Liver (tissue), 10 donors: ENCODE measurements at places on chromosomes 4 and X. TPM values are rescaled to one million over a fixed set of nuclear protein-coding genes. Genes with fewer than 3 reads are reported as not detected.

IQSEC2 gene
- 1.0 TPM for total RNA-seq

DNA sequence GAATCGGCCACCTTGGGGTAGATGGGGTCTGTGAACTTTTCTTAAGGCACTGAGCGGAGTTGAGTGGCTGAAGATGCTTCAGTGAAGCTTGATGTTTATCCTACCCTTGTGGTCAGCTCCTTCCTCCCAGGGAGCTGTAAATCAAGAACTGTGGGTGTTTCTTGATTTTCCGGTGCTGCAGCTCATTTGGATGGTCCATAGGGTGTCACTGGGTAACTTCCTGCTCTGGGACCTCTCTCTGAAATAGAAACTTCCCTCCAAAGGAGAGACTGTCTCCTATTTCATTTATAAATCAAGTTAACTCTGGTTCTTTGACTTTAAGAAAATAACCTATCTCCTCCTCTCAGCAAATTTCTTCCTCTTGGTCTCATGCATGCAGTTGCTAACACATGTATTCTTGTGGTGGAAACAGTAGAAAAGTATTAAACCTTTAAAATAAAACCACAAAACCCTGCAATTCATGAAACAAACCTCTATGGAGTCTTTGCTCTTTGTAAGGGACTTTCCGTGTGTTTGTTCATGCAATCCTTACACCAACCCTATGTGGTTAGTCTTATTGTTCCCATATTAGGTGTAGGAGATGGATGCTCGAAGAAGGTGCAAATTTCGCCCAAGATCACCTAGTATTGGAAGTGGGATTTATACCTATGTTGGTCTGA lies 110.3 kb downstream of the SHROOM3 start:
- no peak for DNase-seq

- no peak for DNase-seq
Measured at GRCh38 chr4:83961575-83961974, 425.7 kb downstream of the GPAT3 start.

STIM2 gene
- 5.4 TPM for total RNA-seq

DNA sequence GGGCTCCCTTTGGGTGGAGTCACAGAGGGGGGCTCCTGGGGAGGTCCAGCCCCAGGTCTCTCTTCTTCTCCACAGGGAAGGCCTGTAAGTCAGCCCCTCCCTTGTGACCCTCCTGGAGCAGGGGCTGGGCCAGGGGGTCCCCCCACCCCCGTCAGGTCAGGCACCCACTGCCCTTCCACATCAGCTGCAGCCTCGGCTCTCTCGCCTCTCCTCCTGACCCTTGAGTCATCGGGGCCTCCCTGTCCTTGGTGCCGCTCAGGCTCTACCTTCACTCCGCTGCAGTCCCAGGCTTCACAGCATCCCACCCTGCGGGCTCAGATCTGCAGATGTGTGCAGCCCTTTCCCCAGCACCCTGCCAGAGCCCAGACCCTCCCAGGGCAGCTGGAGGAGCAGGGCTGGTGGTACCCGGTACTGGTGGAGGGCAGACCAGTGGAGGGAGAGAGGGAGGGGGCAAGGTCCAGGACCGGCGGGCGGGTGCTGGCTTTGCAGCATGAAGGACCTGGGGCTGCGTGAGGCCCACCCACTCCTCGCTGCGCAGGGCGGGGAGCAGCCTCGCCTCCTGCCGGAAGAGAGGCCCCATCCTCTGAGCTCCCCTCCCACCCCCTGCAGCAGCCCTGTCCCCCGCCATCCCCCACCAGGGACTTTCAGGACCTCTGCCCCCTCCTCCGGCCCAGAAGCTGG lies 117.1 kb downstream of the FAM53A start:
- DNase-seq, result no peak

DNA sequence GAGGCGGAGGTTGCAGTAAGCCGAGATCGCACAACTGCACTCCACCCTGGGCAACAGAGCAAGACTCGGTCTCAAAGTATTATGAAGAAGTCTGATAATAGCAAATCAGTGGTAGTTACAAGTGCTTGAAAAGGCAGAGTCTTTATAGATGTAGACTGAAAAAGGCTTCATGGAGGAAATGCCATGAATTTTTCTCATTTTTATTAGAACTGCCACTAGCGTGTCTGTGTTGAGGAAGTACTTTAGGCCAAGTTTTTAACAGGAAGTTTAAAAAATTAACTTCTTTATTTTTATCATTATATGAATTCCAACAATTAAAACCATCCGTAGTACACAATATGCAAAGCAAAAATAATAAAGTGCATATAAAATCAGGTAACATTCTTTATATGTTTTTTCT lies 32.8 kb upstream of the IL13RA1 start:
- DNase-seq, result no peak

DNA sequence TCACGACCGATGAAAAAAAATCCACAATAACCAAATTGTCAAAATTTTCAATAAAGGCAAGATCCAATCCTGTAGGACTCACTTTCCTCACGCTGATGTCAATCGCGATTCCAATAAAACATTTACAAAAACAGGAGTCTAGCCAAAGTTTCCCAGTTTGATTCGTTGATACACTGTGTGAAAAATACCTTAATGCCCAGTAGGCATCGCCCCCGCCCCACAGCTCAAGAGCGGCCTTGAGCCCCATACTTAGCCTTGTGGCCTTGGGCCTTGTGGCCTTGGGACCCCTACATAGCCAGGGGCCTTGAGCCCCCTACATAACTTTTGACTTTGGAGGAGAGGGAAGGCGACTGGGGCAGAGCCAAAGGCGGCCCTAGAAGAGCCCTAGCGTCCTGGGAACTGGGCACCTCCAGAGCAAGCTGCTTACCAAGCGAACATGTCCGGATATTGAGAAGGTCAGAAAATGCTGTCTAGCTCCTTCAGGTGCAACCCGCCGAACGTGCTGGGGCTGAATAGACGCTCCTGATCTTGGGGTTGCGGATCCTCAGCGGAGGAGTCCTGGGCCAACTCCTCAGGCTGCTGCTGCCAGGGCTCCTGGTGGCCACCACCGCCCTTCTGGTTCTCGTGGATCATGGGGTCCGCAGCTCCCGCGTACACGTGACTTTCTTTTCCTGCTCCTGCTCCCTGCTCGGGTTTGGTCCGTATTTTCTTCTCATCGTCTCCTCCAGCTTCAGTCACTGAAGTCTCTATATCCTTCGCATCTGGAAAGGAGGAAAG lies 62.9 kb downstream of the RHOXF2B start:
- no peak for DNase-seq

SYTL5 gene
- total RNA-seq, result 2.8 TPM

SEC31A gene
- total RNA-seq, result 79.9 TPM

DNA sequence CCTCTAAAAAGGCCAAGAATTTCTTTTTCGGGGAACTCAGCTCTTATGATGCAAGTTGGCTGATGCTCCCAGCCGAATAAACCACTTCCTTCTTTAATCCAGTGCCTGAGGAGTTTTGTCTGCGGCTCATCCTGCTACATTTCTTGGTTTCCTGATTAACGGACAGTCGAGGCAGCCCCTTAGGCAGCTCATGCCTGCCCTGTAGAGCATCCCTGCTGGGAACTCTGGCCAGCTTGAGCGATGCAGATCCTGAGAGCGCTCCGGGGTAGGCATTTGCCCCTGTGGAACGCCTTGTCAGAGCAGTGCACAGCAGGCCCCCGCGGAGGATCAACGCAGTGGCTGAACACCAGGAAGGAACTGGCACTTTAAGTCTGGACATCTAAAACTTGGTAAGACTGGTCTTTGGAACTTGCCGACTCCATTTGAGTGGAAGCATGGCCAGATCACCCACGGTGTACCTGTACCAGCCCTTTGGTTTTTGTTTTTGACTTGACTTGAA lies 3.1 kb downstream of the CT45A10 start:
- no peak for DNase-seq

SASH3 gene
- total RNA-seq, result 9.5 TPM

- peak; percentile 32 for DNase-seq
Measured at GRCh38 chrX:10833299-10834169, 213.1 kb upstream of the MID1 start.

- DNase-seq, result no peak
Measured at GRCh38 chr4:68904786-68905185, 46.8 kb downstream of the UGT2A3 start.

- no peak for DNase-seq
Measured at GRCh38 chr4:145785391-145786008, 105.6 kb downstream of the C4orf51 start.

GRCh38 chr4:150805183-150806025 lies 209.7 kb downstream of the LRBA start:
- DNase-seq, result no peak

BLOC1S4 gene
- total RNA-seq, result 7.7 TPM

HEPH gene
- total RNA-seq, result 2.5 TPM

- DNase-seq, result no peak
Measured at GRCh38 chrX:105109936-105110335, 110.6 kb downstream of the TEX13A start.

- DNase-seq, result no peak
Measured at GRCh38 chr4:81631958-81632441, 160.3 kb upstream of the RASGEF1B start.

DNA sequence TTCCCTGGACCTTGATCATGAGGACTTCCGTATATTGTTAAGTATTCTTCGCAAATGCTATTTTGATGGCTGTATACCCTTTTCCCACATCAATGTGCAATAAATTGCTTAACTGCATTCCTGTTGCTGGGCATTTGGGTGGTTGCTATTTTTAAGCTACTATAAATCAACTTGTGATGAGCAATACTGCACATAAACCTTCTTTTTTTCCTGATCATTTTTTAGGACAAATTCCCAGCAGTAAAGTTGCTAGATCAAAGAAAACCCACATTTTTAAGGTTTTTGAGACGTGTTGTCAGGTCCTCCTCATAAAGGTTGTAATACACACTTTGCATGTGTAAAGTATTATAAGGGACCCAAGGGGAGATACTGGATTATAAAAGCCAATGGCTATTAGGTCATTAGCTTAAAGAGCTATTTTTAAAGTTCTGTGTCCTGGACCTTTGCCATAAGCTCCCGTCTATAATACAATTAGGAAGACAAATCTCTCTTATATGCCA lies 35.6 kb downstream of the LIMCH1 start:
- DNase-seq, result no peak

DNA sequence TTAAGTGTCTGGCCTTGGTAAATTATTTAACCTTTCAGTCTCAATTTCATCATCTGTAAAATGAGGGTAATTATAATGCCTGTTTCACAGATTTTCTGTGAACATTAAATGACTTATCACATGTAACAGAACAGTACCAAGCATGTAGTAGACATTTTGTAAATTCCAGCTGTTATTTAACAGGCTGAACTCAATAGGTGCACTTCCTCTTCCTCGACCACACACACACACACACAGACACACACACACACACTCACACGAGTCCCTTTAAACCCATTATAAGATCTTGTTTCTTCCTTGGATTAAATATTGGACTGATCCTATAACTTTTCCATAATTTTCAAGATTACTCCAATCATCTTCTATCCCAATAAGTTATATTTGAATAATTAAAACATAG lies 53.4 kb upstream of the COL25A1 start:
- DNase-seq, result no peak

PWWP3B gene
- 1.8 TPM for total RNA-seq

DNA sequence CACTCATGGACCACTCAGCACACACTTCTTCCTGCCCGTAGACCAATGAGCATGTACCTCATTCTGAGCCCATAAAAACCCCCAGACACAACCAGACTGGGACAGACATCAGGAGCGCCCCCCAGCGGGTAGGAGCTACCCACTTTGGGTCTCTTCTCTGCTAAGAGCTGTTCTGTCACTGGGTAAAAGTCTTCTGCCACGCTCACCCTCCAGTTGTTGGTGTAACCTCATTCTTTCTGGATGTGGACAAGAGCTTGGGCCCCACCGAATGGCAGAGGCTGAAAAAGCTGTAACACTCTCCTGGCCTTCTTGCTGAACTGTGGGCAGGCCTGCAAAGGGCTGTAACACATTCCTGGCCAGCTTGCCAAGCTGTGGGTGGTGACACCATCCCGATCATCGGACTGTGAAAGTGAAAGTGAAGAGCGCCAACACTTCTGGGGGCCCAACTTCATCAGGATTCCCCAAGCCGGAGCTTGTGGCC lies 137.6 kb downstream of the TECRL start:
- DNase-seq, result no peak

GRCh38 chrX:129347291-129347690 lies 176.0 kb downstream of the SMARCA1 start:
- no peak for DNase-seq

GRCh38 chr4:127251423-127251822 lies 381.3 kb upstream of the INTU start:
- no peak for DNase-seq

GRCh38 chr4:185143601-185143969 lies 519 bp downstream of the SLC25A4 start:
- DNase-seq, result no peak

- DNase-seq, result no peak
Measured at GRCh38 chr4:120447774-120448173, 381.1 kb upstream of the MAD2L1 start.

ADGRL3 gene
- total RNA-seq, result 1.7 TPM

DNA sequence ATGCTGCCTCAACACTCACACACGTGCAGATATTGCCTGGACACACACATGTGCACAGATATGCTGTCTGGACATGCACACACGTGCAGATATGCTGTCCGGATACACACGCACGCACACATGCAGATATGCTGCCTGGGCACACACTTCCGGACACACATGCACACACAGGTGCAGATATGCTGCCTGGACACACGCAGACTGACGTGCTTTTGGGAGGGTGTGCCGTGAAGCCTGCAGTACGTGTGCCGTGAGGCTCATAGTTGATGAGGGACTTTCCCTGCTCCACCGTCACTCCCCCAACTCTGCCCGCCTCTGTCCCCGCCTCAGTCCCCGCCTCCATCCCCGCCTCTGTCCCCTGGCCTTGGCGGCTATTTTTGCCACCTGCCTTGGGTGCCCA lies 14.7 kb downstream of the FGFRL1 start:
- DNase-seq, result peak; percentile 53

- no peak for DNase-seq
Measured at GRCh38 chr4:55491486-55491885, 55.2 kb downstream of the CLOCK start.

DNA sequence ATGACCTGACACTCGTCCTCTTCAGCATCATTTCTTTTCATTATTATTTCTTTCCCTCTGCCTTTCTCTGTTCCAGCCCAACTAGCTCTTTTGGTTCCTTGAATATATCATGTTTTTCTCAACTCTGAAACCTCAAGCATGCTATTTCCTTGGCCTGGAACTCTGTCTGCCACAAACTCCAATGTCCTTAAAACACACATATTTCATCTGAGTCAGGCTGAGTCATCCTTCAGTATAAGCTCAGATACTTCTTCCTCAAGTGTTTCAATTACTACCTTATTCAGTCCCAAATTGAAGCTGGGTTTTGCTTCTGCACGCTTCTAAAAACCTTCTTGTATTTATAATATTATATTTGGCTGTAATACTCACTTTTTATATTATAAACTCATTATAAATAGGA lies 424.2 kb downstream of the PDGFC start:
- no peak for DNase-seq
